ENCODE measurements at places on chromosomes 7 and 10.
A peak's percentile ranks its signal among the peaks of the same experiment; 100 is the strongest.

DNA sequence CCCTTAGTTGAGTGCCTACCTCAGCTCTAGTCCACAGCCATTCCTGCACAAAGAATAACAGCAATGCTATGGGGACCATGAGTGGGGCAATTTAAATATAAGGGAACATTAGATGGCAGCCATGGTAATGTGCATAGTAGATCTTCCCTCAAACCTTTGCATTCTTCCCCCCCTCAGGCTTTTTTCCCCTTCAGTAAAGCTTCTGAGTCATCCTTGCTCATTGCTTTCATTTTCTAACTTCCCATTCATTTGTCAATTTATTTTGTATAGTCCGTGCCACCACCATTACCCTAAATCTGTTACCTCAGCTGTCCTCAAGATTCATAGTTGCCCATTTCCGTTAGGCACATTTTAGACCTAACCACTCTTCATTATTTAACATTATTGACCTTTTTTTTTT lies 10.7 kb downstream of the HECTD2 start:
- DNase-seq: no peak

GRCh38 chr10:78972160-78972946 lies 96.4 kb upstream of the ZMIZ1 start:
- peak; percentile 90 for DNase-seq

- no peak for DNase-seq
Measured at GRCh38 chr7:35467456-35467978, 213.6 kb upstream of the TBX20 start.

DNA sequence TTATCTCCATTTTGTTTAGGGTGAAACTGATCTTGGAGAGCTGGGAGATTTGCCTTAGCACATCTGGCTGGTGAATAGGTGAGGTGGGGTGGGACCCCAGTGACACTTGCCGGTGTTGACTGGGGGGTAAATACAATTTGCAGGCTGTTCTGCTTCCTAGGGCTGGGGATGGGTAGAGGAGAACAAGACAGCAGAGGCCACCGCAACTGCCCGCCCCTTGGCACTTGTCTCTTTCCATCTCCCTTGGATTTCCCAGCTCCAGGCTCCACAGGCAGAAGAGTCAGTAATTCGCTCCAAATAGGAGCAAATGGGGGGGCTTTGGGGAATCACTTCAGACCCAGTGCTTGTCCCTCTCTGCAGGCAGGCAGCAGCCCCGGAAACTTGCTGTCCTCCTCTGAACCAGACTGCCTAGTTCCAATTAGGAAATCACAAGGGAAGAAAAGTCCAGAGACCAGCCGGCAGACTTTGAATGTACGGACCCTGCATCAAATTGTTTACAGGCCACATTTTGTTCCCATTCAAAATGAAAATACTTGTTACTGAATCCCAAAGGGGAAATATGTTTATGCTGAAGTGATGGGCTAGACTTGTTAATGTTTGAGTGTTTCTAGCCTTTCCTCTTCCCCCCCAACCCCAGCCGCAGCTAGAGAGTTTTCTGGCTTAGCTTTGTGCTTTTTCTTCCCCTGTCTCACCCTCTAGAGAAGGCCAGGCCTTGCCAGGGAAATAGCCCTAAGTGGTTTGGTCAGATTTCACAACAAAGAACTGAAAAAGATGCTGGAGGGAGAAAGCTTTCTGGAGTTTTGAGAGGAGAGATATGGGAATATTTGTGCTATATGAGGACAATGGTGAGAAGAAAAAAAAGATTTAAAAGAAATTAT lies 10.0 kb upstream of the INPP5F start:
- no peak for DNase-seq

- no peak for DNase-seq
Measured at GRCh38 chr7:140391634-140392033, 6.7 kb downstream of the SLC37A3 start.

DNA sequence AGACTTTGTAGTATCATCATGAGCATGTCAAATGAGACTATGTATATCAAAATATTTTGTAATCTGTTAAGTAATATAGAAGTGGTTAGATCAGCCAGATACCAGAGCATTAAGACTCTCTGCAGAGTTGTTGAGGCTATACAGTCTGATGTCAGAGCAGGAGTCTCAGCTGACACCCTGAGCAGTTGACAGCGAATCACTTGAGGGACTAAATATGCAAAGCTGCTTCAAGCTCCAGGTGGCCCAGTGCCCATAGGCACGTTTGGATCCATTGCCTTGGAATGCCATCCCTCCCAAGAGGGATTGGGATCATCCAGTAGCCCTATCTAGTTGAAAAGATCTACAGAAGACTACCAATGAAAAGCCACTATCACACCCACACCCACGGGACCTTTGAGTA lies 210.2 kb downstream of the TAX1BP1 start:
- DNase-seq: no peak

GRCh38 chr7:8436965-8437364 lies 3.6 kb downstream of the NXPH1 start:
- DNase-seq: no peak

GRCh38 chr7:76343294-76343930 lies 15.4 kb downstream of the YWHAG start:
- DNase-seq: no peak

DNA sequence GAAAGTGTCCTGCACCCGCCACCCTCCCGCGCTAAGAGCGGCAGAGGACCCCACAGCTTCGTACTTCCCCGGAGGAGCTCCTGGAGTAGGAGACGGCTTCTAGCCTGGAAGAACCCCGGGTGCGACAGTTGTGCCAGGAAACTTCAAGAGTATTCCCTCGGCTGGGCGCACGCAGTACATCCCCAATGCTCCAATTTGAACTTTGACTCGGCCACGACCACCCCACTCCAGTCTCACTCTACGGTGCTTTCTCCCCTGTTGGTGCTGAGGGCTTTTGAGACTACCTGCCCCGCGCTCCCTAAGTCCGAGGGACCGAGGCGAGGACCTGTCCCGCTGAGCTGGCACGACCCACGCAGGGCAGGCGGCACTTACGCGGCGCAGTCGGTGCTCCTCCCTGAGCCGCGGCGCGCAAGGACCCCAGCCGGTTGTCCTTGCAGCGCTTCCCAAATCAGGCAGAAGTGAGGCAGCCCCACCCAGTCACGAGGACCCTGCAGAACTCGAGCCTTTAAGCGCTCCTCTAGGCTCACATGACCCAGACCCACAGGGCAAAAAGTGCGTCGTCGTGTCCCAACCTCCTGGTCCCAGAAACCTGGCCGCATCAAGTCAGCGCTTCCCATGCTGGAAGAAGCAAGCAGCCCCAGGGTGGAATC lies at the start of gene CPVL:
Gene CPVL (minus strand): TSS at position 481 of the 650 bp plus-strand sequence. CDS start 25,476 bp downstream, outside the sequence.
- DNase-seq: no peak

DNA sequence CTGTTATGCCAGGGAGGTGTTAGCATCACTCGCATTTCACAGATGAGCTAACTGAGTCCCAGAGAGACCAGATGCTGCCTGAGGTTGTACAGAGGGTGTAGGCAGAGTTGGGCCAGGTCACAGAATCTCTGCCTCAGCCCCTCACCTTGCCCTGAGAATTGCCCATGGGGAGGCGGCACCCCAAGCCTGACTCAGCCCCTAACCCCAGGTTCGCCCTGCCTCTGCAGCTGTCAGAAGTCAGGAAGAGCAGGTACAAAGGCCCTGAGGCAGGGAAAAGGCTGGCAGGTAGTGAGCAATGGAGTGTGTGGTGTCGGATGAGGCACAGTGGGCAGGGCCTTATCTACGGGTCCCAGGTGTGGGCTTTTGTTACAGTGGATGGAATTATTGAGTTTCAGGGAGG lies 79.4 kb downstream of the MYL10 start:
- no peak for DNase-seq

DNA sequence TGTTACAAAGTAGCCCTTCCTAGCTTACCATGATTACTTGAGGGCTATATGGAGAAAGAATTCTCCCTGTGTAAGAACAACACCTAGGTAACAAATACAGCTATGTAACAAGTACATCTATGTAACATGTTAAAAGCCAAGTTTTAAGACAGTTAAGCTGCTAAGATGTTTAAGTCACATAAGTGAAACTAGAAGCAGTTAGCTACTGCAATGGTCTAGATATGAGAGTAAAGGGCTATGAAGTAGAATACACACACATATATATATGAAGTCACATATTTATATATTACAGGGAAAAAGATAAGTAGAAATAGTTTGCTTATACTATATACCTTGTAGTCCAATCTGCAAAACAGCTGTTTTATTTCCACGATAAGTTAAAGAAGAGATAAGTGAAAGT lies 14.4 kb downstream of the POT1 start:
- DNase-seq: no peak

DNA sequence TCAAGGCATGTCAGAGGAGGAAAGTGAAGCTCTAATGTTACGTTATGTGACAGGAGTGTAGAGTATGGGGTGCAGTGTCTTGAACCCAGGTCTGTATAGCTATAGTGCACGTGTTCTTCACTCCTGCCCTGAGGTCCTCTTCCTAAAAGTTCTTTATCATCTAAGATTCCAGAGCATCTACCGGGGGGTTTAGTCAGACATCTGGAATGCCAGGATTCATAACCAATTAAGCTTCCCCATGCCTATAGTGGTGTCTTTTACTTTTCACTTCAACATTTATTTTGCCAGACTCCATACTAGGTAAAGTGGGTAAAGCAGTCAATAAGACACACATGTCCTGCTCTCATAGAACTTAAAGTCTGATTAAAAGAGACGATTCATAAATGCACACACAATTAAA lies 22.4 kb downstream of the PPP1R3C start:
- no peak for DNase-seq

- peak; percentile 26 for DNase-seq
Measured at GRCh38 chr10:102814453-102814871, 22.8 kb downstream of the CYP17A1 start.

DNA sequence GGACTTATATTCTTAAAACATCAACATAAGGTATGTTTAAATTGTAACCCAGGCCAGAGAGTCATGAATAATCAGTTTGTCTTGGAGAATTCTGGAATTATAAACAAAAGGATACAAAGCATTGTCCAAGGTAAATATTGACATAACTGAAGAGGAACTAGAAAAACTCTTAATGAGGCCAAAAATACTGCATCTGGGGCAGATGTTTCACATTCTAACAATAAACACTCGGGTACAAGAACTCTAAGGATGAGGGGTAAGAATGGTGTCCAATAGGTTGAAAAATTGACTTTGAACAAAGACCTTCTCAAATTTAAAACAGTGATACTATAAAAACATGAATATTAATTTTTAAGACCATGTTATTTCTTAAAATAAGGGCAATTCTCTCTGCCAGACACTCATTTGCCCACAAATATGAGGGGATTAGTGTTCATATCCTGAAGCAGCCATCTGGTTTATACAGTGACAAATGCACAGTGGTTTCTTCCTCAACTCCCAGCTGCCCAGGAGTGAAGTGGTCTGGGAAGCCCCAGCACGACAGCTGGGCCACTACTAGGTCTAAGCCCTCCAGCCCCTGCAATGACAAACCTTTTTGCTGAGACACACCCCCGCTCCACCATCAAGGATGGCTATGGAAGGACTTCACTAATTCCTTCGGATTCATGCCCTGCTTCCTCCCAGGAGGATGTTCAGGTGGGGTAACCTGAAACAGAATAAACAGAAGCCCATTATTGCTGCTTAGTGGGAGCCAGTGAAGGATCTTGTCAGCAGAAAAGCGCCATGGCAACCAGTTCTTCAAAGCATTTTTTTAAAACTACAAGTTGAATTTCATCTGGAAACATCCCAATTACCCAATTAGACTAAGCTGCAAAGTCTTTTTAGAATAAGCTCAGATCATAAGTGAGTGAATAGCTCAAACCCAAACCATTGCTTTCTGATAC lies 107.5 kb upstream of the ARID5B start:
- DNase-seq: peak; percentile 53

All from hepatic stellate cell (primary cell).